ENCODE measurements at places on chromosomes 5 and 9.

- no peak for DNase-seq
Observed at GRCh38 chr9:27227192-27227591, 69.8 kb downstream of the EQTN start.

GRCh38 chr9:96100385-96101300 is 201.3 kb downstream of the HSD17B3 start:
- no peak for DNase-seq

DNA sequence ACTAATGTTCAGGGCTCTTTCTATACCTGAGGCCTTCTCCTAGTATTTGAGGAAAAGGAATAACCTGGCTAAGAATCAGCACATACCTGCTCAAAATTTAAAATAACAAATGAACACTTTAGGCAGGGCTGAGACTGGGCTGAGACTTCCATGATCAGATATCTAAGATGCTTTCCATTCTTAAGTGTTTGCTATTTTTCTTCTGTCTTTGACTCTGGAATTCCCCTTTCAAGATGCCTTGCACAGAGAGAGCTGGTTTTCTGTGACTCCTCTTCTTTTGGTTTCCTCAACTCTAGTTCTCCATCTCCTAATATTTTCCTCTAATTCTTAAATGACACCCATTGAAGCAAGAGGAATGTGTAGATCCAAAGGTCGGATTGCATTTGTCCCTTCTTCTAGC is 61.1 kb downstream of the DPYSL3 start:
- no peak for DNase-seq

DNA sequence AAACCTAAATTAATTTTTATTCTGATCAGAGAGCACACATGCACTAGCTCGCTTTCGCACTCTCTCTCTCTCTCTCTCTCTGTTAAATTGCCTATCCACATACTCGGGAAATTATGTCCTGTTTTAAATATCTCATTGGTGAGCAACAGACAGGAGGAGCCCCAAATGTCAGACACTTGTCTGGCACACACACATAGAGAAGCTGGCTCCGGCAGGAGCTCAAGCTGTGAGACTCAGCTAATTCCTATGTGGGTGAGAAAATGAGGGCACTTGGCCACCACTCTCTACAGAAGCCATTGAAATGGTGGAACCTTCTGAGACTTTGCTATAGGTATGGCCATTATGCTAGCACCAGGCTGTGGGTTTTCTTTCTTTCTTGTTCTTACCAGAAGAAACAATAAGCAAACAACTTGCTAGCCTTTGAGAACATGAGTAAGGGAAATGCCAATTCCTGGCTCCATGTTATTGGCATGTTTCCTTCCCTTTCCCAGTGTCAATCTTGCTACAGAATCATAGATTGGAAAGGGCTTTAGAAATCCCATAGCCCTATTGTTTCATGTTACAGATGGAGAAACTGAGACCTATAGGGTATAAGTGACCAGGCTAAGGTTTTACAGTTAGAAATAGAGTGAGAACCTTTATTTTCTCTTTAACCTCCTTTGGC is 9.0 kb downstream of the RFX3 start:
- no peak for DNase-seq

DNA sequence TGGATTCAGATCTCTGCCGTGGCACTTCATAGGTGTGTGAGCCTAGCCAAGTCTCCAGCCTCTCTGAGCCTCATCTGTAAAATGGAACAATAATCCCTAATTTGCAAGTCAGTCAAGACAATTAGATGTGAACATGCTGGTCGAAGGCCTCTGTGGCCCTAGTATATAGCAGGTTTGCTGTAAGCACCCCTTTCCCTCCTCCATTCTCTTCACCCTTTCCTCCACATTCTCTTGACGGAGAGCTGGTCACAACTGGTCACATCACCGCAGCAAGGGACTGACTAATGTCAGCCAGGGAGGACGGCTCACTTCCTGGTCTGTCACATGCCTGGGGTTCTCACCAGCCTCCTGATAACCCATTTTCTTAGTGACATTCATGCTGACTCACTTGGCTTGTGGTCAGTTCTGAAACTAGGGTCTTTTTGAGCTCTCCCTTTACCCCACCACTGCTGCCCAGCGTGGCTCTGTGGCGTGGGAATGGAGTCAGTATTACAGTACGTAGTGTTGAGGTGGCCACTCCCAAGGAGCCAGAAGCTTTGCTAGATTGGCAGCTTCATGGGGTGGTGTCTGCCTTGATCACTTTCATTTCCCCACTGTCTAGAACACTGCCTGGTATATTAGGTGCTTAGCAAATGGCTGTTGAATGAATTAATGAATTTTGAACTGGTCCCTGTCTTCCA is 47.8 kb downstream of the ERGIC1 start:
- DNase-seq, result peak; percentile 46

DNA sequence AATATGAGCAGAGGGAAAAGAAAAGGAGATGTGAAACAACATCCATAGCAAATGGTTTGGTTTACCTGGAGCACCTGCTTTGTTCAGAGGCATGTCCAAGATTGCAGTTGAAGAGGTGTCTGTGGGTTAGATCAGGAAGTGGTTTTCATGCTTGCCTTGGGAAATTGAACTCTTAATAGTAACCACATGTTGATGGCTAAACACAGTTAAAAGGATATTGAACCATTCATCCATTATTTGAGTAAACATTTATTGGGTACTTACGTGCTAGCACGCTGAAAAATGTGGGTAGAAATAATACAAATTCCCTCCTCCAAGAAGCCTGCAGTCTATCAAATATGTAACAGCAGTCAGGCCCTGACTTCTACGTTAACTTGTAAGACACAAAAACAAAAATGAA is 235.7 kb upstream of the TNC start:
- DNase-seq, result no peak

GRCh38 chr9:115524453-115525059 is 406.6 kb upstream of the TNC start:
- peak; percentile 61 for DNase-seq

- DNase-seq, result peak; percentile 72
Observed at GRCh38 chr9:124771867-124772679, 962 bp upstream of the NR6A1 start.

DNA sequence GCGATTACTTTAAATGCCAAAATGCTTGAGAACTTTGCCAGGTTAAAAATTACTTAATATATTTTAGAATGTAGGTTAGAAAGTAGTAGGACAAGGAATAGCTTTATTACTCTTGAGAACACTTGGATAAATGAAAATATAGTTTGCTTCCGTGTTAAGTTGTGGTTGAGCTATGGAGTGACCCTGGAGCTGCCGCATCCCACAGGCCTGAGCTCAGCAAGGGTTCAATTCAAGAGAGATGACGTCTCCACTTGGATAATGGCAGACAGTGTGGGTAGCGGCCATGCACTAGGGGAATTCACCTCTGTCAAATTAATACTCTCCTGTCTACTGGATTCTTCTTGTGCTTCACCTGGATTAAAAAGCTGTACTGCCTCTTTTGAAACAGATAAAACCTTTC is 105.0 kb downstream of the GAPVD1 start:
- no peak for DNase-seq

DNA sequence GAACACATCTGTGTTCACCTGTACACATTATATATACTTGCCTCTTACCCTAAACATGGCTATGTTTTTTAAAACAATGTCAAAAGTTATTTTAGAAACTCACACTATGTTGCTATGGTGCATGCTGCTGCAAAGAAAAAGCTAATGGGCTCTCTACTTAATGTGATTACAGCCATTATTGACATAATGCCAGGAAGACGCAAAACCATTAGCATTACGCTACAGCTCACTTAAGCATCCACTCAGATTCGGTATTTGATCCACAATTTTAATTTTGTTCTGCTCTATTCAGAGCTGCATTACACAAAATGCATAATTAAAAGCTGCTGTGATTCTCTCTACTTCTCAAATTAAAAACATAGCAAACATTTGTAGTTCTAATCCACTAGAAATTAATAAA is 395.2 kb downstream of the BNC2 start:
- no peak for DNase-seq

- no peak for DNase-seq
Observed at GRCh38 chr5:178555005-178555404, 35.2 kb downstream of the COL23A1 start.

DNA sequence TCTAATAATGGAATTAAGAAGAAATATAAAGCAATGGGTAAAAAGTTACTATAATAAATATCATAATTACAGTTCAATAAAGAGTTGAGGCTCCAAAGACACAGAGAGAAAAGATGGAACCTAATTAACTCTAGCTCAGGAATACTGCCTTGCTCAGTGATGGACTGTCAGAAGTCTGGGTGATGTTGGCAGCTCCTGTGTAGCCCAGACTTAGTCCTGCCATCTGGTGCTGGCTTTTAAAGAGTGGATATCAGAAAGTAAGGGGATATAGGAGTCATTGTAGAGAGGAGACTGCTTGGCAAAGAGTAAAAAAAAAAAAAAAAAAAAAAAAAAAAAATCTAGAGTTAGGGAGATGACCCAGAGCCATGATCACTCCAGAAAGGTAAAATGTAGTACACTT is 551.9 kb upstream of the DMAC1 start:
- DNase-seq, result no peak

GRCh38 chr5:108487951-108488350 is 106.1 kb upstream of the FBXL17 start:
- DNase-seq, result no peak

GRCh38 chr5:72308853-72309191 is 11.2 kb downstream of the MRPS27 start:
- DNase-seq, result no peak

DNA sequence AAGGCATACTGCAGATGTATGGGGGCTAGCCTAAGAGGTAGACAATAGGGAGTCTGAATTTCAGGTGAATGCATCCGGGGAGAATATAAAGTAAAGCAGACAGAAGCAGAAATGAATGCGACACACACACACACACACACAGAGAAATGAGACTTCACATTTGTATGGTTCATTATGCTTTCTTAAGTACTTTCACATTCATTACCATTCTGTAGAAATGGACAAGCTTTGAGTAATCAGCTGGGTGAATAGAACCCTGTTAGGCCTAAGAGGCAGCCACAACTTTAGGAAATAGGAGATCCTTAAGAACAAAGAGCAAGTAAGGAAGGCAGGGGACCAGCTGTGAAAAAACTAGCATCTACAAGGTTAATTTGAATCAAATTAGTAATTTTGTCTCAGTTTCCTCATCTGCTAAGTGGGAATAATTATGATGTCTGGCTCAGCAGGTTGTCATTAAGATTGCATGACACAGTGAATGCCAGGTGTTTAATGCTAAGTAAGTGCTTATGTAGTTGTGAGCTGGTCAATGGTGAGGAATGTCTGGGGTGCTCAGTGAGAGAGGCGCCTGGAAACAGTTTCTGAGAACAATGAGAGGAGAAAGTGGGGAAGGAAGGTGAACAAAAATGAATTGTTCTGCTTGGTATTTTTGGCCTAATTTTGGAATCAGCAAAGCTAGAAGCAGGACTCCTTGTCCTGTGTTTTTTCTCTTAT is 265.8 kb upstream of the CLINT1 start:
- no peak for DNase-seq

GRCh38 chr9:96232539-96233241 is 69.3 kb downstream of the HSD17B3 start:
- no peak for DNase-seq

- no peak for DNase-seq
Observed at GRCh38 chr9:108074900-108075299, 585.3 kb upstream of the KLF4 start.

DNA sequence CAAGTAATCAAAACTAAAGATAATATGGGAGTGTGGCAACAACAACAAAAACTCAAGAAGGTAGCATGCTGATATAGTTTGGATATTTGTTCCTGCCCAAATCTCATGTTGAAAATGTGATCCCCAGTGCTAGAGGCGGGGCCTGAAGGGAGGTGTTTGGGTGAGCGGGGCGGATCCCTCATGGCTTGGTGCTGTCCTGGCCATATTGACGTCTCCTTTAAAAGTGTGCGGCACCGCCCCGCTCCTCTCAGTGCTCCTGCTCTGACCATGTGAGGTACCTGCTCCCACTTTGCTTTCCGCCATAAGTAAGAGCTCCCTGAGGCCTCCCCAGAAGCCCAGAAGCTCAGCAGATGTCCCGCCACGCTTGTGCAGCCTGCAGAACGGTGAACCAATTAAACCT is 25.6 kb downstream of the MED27 start:
- DNase-seq, result no peak

- DNase-seq, result no peak
Observed at GRCh38 chr5:112333331-112333781, 85.7 kb downstream of the EPB41L4A start.

GRCh38 chr5:97078958-97079743 is 63.3 kb downstream of the LIX1 start:
- no peak for DNase-seq

DNA sequence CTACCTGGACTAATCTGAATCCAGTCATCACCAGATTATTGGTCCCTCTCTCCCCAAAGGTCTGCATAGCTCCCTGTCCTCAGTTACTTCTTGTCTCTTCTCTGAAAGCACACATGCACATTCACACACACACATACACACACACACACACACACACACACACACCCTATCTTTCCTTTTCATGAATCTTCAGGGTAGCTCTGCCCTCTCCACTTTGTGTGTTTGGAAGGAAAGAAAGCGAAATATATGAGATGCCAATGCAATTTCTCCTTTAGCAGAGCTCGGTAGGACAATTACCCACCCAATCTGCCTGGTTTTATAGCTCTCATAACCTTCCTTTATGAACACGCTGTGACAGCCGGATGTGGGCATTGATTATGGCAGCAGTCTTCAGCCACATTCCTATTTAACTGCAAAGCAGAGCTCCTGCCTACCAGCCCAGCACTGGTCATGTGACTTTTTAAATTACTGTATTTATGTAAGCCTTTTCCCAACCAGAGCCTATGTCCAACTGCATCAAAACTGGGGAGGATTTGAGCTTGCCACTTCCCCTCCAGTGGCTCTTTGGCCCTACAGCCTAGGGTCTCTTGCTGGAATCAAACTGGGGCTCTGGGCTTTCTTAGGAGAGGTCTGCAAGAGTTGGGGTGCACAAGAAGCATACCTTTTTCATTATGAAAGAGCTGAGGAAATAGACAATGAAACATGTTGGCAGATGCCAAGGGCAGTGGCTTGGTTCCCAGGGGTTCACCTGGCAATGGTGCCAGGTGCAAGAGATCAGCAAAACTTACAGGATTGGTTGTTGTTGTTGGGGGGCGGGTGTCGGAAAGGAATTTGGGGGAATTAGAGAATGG is 20.8 kb upstream of the MATR3 start:
- no peak for DNase-seq

DNA sequence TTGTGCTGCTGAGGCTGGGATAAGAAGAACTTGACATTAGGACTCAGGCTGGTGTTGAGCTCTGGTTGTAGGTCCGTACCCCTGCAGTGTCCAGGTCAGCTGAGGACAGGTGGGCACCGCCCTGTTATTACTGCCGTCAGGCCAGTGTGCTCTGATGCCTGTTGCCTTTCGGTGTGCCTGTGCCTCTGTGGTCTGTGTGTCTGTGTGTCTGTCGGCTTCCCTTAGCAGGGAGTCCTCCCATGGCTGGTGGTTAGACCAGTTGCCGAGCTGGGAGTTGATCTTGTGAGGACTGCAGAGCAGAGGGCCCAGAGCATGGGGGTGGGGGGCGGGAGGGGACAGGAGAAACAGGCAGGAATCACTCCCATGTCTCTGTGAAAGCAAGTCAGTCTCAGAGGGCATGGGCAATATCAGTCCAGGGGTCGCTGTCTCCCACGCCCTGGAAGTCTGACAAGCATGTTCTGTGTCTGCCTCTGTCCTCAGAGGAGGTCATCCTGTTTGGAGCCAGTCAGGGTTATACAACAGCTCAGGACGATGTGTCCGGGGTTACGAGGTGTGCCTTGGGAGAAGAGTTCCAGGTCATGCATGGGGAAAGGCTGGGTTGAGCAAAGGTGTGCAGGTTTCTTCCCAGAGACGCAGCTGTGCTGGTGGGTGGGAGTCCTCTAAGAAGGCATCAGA is 67.3 kb upstream of the GARNL3 start:
- no peak for DNase-seq

Data from SW 1271 (cell line).